Peyer's patch (tissue), 4 donors: ENCODE measurements at places on chromosomes 1 and 21.

- DNase-seq = no peak
These were observed at the start of gene CACNA1E for GRCh38 chr1:181483285-181484195. CACNA1E (plus strand) TSS chr1:181483517; CDS start chr1:181483745, 228 bp downstream.

DNA sequence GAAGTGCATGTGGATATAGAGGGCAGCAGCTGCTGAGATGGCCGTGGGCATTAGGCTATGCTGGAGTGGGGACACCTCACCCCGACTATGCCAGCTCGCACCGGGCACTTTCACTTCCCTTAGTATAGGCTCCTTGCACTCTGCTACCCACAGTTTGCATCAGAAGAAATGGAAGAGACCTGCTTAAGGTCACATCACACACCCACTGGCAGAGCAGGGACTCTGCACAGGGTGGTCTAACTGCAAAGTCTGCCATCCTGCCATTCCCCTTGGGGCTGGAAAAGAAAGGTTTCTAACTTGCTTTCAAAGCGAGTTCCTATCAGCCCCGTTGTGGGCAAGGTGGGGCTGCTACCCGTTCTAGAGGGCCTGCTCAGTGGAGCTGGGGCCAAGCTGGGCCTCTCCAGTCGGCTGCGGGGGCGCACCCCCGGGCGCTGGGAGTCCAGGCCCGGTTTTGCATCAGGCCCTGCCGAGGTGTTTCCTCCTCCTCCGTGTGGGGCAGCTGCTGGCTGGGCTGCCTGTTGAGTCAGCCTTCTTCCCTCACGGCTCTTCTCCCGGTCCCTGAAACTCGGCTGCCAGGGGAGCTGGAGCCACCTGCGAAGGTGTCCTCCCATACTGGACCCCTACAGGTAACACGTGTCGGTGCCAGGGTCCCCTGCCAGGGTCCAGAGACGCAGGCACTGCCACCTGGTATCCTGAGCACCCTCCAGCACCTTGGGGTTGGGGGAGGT lies at the start of gene SYTL1:
Gene SYTL1 (plus strand): TSS at position 498 of the 728 bp plus-strand sequence. CDS start 3,313 bp downstream, outside the sequence.
- peak; percentile 78 for DNase-seq

DNA sequence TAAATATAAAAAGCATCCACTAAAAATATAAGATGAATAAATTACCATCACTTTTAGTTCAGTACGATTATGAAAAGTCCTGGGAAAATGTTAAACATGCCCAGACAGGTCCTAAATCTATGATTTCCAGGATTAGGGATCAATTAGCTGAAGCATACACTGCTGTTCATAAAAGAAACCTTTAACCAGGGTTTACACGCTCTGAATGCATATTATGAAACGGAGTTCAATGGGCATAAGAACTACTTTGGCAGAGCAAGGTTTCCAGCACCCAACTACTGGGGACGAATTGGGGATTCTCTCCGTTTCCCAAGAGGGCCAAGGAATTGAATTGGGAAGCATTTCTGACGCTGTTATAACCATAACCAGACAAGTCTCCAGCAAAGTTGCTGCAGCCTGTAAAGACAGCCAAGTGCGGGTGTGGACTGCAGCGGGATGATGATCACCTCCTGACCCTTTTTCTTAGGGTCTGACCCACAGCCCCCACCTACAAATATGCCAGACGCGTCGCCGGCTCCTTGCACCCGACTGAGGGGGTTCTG lies 1.6 kb downstream of the SLC30A1 start:
- DNase-seq = no peak

DNA sequence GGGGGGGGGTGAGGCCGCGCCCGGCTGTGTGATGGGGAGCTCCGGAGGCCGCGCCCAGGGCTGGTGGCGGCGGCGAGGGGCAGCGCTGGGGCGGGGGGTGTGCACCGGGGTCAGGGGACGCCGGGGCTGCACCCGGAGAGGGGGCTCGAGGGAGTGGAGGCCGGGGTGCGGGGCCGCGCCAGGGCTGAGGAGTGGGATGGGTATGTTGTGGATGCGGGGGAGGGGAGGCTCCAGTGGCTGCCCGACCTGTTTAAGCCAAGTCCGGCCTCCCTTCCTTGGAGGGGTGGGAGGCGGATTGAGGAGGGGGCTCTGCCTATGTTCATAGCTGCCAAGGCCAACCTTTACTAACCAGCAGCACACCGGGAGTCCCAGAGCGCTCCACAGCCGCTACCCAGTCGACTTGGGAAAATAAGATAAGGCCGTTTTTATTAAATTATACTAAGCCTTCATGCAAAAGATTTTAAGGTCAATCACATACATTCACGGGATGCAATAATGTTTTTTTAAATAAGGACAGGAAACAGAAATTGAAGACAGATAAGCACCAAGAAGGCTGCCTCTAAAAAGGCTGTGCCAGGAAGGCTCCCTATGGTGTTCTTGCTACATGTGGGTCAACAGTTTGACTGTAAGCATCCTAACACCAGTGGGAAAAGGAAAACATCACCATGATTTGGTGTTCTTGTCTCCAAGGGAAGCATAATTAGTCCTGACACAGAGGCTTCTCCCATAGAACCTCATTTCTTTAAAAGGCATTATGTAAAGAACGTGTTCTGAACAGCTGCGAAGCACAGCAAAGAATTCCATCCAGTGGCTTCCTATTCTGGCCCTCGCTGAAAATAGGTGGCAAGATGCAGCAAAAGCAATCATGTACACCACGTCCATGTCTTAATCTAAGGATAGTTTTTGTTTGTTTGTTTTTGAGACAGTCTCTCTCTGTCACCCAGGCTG lies 626 bp upstream of the HLCS start:
- no peak for DNase-seq

DNA sequence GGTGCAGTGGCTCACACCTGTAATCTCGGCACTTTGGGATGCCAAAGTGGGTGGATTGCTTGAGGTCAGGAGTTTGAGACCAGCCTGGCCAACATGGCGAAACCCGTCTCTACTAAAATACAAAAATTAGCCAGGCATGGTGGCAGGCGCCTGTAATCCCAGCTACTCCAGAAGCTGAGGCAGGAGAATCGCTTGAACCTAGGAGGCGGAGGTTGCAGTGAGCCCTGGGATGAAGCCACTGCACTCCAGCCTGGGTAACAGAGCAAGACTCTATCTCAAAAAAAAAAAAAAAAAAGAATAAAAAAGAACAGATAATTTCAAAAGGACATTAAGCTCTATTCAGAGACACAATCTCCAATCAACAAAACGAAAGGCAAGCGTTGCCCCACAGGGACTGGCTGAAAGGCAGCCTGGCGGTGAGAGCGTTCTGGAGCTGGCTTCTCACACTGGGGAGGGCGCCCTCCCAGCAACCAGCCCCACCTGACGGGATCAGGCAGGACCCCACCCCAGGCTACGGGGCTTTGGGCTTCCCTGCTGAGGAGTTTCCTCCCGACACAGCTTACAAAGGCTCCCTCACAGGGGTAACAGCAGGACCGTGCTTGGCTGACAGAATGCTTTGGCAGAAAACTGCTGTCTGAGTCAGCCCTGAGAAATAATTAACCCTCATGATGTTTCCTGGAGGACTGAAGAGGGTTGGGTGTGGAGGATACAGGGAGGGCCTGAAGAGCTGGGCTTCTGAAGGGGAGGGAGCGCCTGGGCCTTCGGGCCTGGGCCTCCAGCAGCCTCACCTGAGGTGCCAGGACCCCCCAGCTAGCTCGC lies 31.1 kb upstream of the SRP9 start:
- DNase-seq = peak; percentile 75

- DNase-seq = no peak
These were observed 130.5 kb downstream of the RHOU start for GRCh38 chr1:228865627-228866330.

DNA sequence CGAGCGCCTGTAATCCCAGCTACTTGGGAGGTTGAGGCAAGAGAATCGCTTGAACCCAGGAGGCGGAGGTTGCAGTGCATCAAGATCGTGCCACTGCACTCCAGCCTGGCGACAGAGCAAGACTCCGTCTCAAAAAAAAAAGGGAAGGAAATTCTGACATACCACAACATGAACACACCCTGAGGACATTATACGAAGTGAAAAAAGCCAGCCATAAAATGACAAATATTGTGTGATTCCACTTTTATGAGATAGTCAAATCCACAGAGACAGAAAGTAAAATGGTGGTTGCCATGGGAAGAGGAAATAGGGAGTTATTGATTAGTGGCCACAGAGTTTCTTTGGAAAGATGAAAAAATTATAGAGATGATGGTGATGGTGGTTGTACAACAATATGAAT lies 41.7 kb downstream of the EVI5 start:
- no peak for DNase-seq

- DNase-seq = no peak
These were observed 19.7 kb upstream of the ATP1B1 start for GRCh38 chr1:169086603-169087455.

DNA sequence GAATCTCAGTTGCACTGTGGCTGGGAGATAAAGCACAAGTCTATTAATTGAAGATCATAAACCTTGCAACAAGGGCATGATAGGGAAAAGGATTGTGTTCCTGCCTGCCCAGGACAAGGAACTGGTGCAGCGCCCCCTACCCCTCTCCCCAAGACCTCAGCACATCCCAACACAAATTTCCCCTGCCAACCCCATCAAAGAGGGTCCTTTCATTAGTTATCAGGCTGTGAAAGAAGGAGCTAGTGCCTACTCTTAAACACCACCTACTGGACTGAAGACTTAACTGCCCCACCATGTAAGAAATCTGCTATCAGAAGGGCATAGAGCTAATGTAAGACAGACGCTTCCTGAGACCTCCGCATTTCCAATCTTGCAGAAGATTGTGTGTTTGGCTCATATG lies 372.6 kb downstream of the AGBL4 start:
- DNase-seq = no peak

GRCh38 chr21:45108808-45109781 lies 34.7 kb downstream of the ADARB1 start:
- DNase-seq = no peak

- DNase-seq = no peak
These were observed 21.8 kb downstream of the NRDC start for GRCh38 chr1:51856745-51857144.

DNA sequence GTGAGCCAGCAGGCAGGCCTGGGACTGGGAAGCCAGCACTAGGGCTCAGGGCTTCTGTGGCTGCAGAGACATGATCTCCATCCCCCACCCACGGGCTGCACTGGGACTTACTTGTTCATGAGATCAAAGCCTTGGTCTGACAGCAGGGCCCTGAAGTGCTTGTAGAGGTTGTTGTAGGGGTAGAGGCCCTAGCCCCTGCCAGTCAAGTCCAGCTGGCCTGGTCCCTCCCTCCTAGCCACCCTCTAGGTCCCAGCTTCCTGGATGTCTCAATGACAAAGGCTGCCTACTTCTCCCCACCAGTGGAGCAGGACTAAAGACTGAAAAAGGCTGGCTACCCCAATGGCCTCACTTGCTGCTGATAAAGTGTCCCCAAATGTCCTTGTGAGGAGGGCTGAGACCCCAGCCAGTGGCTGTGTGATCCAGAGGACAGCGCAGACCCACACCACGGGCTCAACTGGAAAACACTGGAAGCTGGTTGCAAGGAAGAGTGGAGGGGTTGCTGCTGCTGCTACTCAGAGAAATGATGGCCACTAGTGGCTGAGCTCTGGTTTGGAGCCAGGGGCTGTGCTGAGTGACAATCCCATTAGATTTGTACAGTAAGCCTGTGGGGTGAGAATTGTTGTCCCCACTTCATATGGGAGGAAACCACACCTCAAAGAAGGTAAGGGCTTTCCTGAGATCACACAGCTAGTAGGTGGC lies 1.4 kb downstream of the HTR1D start:
- DNase-seq = no peak
